ENCODE measurements at places on chromosomes 6 and 20. TPM values are rescaled to one million over a fixed set of nuclear protein-coding genes. Genes with fewer than 3 reads are reported as not detected.

The RAET1L gene
- not detected for total RNA-seq

DNA sequence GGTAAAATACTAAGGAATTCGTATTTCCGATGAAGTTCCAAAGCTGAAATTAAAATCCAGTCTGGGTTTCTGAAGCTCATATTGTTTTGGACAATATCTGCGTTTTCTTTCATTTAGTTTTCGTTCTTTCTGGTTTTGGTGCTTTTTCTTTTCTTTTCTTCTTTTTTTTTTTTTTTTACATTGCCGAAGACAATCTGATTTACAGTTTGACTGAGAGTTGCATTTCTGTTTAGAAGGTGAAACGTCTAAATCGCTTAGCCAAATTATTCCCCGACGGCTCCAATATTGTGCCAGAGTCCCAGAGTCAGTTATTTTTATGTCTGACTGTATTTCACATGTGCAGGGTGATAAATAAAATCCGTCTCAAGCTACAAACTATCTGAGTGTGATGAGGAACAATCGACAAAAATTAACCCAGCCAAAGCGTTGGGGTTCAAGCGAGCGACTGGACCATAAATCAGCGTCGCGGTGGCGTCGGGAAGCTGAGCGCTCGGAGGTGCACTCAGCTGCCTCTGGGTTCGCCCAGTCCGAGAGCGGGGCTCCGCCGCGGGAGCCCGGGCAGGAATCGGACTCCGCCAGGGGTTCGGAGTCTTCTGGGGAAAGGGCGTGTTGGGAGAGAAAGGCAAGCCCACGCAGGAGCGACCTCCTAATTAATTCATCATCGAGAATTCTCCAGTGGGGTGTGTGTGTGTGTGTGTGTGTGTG lies 8.2 kb upstream of the TBX18 start:
- DNase-seq: no peak
- H3K36me3 ChIP-seq: no peaks in the 10 kb centered on the region
- H3K27ac ChIP-seq: no peak overlapping the region
- no peak overlapping the region for H3K4me3 ChIP-seq

- no peaks in the 10 kb centered on the region for H3K27me3 ChIP-seq
- no peak for DNase-seq
- peaks cover 40% of the 10 kb centered on the region for H3K4me1 ChIP-seq
- H3K36me3 ChIP-seq: peaks cover 6% of the 10 kb centered on the region
- no peak overlapping the region for H3K27ac ChIP-seq
- H3K4me3 ChIP-seq: no peak overlapping the region
Measured at GRCh38 chr6:168322966-168323365, 3.4 kb upstream of the DACT2 start.

The C20orf144 gene
- 0.27 TPM for total RNA-seq

- no peak for DNase-seq
- no peak overlapping the region for H3K4me3 ChIP-seq
- no peaks in the 10 kb centered on the region for H3K27me3 ChIP-seq
Measured at GRCh38 chr6:112575309-112575834, 228.2 kb downstream of the RFPL4B start.

The AIF1 gene
- total RNA-seq: 1.7 TPM

The SLC16A10 gene
- total RNA-seq: 8.1 TPM

GRCh38 chr20:32441638-32442037 lies 83.5 kb downstream of the ASXL1 start:
- no peak for DNase-seq
- peak overlapping the region; percentile 84 for H3K27ac ChIP-seq
- peaks cover 39% of the 10 kb centered on the region for H3K36me3 ChIP-seq
- peaks cover 13% of the 10 kb centered on the region for H3K4me1 ChIP-seq
- H3K27me3 ChIP-seq: no peaks in the 10 kb centered on the region
- no peak overlapping the region for H3K4me3 ChIP-seq

The PLEKHG1 gene
- total RNA-seq: 42.2 TPM

GRCh38 chr6:156905801-156906200 lies 128.6 kb downstream of the ARID1B start:
- H3K27me3 ChIP-seq: no peaks in the 10 kb centered on the region
- H3K4me3 ChIP-seq: no peak overlapping the region
- H3K36me3 ChIP-seq: peaks cover 6% of the 10 kb centered on the region

DNA sequence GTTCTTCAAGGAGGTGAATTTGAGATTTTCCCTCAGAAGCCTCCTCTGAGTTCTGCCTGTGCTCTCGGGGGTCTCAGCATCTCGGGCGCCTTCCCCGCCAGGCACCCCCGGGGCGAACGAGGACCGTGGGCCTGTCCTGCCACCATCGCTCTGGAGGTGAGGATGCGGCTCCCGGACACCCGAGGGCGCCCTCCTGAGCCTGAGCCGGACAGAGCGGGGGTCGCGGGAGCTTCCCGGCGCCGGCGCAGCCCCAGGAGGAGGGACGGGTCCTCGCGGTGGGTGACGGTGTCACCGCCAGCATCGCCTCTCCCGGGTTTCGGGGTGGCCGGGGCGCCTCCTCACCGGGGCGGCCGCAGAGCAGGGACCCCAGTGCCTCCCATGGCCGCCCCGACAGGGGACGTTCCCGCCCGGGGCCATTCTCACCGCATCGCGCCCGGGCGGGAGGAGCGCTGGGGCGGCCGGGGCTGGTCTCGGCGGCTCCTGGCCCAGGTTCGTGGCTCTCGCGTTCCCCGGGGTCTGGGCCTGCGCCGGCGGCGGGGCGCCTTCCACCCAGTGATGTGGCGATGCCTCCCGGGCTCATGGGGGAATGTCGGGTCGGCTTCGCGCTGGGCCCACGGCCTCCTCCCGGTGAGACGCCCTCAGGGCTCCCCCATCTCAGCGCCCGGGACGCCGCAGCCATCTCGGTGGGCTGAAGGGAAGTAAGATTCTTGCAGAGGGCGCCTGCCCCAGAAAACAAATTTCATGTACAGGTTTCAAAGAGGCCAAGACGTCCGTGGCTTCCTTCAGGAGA lies 210.5 kb downstream of the ERMARD start:
- H3K36me3 ChIP-seq: peaks cover 7% of the 10 kb centered on the region
- peaks cover 12% of the 10 kb centered on the region for H3K27me3 ChIP-seq
- no peak overlapping the region for H3K27ac ChIP-seq
- H3K4me3 ChIP-seq: peak overlapping the region; percentile 61

The ULBP2 gene
- not detected for total RNA-seq

DNA sequence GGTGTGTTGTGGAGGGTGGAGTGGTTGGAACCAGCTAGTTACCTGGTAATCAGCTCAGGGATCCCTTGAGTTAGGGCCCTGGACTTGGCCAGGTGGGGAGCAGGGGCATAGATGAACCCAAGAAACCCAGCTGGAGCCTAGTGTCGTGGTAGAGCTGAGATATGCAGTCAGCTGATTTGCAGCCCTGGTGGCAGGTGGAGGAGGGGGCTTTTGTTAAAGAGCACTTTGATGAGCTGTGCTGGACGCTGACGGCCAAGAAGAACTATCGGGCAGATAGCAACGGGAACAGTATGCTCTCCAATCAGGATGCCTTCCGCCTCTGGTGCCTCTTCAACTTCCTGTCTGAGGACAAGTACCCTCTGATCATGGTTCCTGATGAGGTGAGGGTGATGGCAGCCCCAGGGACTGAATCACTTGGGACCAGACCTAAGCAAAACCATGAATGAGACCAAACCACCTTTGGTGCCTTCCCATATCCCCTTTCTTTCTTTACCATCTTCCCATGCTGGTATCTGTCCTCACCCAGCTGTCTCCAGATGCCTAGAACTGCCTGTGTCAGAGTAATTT lies 12.7 kb downstream of the DEF6 start:
- no peaks in the 10 kb centered on the region for H3K36me3 ChIP-seq
- H3K27me3 ChIP-seq: peaks cover 14% of the 10 kb centered on the region
- H3K27ac ChIP-seq: no peak overlapping the region

- H3K27ac ChIP-seq: no peak overlapping the region
- peaks cover 17% of the 10 kb centered on the region for H3K4me1 ChIP-seq
- DNase-seq: no peak
- H3K27me3 ChIP-seq: no peaks in the 10 kb centered on the region
- H3K4me3 ChIP-seq: no peak overlapping the region
Measured at GRCh38 chr6:112477125-112477524, 130.0 kb downstream of the RFPL4B start.

GRCh38 chr6:67630146-67630545 lies 1004.9 kb upstream of the ADGRB3 start:
- no peaks in the 10 kb centered on the region for H3K36me3 ChIP-seq
- H3K27me3 ChIP-seq: no peaks in the 10 kb centered on the region
- peaks cover 4% of the 10 kb centered on the region for H3K4me1 ChIP-seq
- no peak overlapping the region for H3K27ac ChIP-seq
- H3K4me3 ChIP-seq: no peak overlapping the region

The BANF2 gene
- not detected for total RNA-seq

DNA sequence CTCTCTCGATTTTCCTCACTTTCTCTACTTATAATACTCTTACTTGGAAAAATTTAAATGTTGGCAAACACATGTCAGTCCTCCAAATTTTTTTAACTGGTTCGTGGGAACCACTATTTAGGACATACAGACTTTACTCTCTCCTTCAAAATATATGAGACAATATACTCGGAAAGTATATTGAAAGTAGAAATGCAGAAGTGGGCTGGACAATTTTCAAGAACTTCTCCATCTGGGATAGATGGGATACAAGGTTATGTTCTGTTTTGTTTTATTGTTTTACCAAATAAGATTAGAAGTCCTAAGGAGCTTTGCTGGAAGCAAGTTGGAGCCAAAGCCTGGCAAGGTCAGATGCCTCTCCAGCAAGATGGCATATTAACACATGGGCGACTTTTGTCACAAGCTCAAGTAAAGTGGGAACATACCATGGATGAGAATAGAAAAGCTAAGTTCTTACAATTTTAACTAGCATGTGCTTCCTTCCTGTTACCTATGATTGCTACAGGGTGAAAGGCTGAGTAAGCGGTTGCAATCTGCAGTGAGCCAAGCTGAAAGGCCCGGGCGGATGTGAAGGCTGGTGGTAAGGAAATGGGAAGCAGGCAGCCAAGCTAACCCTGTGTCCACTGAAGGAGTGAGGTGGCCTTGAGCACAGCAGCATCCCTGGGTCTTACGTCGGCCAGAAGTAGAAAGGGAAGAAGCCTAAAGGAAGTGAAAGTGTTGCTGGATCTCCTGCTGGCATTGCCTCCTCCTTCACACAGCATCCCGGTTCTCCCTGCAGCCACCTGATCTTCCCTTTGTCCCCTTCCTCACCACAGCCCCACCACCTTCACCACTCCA lies 7.1 kb downstream of the MAP3K5 start:
- DNase-seq: no peak
- H3K4me3 ChIP-seq: no peak overlapping the region
- peaks cover 38% of the 10 kb centered on the region for H3K27me3 ChIP-seq
- no peaks in the 10 kb centered on the region for H3K4me1 ChIP-seq

DNA sequence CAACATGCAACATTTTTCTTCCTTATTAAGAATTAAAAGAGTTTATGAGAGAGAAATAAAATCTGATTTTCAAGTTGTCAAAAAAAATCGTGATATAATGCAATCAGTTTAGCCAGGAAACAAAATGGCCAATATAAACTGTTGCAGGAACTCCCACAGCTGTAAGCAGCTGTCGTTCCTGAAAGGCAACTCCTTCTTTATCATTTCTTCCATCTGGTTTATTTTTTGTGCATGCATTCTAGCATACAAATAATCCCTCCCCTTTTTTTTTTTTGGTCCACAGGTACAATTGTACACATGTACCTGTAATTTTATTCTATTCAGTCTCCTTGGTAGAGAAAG lies 19.7 kb downstream of the TRAF3IP2 start:
- no peaks in the 10 kb centered on the region for H3K27me3 ChIP-seq
- no peak for DNase-seq
- no peak overlapping the region for H3K27ac ChIP-seq
- peaks cover 15% of the 10 kb centered on the region for H3K4me1 ChIP-seq
- H3K36me3 ChIP-seq: peaks cover 9% of the 10 kb centered on the region
- H3K4me3 ChIP-seq: no peak overlapping the region

- H3K4me3 ChIP-seq: no peak overlapping the region
- no peaks in the 10 kb centered on the region for H3K36me3 ChIP-seq
- H3K27ac ChIP-seq: no peak overlapping the region
- no peak for DNase-seq
- H3K27me3 ChIP-seq: no peaks in the 10 kb centered on the region
Measured at GRCh38 chr6:128757961-128758360, 125.0 kb upstream of the LAMA2 start.

DNA sequence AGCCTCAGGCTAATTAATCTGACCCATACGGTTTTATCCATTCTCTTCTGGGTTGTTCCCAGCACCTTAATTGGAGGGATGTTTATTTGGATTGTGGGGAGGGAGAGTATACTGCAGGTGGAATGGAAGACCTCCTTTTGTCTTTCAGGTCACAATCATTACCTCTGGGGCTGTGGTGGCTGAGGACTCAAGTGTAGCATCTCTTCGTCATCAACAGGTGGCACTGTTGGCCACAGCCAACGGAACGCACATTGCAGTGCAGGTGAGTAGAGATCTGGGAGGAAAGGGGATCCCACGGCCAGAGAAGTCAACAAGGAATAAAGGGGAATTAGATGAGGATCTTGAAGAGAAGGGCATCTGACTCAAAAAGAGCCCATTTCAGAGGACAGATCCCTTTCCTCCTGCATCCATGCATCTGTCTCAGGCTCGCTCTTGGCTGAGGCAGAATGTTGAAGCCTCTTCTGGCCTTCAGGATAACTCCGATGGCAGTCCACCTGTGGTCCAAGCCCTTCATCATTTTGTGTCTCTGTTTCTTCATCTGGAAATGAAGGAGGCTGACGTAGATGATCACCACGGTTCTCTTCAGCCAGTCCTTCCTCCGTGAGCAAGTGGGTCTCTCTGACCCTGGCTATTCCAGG lies 3.2 kb upstream of the DEF6 start:
- H3K4me1 ChIP-seq: peaks cover 2% of the 10 kb centered on the region
- peaks cover 11% of the 10 kb centered on the region for H3K36me3 ChIP-seq
- no peak overlapping the region for H3K27ac ChIP-seq
- peaks cover under 1% of the 10 kb centered on the region for H3K27me3 ChIP-seq
- DNase-seq: peak; percentile 25

The STMND1 gene
- 0.22 TPM for total RNA-seq

The FBXO9 gene
- total RNA-seq: 85.7 TPM

DNA sequence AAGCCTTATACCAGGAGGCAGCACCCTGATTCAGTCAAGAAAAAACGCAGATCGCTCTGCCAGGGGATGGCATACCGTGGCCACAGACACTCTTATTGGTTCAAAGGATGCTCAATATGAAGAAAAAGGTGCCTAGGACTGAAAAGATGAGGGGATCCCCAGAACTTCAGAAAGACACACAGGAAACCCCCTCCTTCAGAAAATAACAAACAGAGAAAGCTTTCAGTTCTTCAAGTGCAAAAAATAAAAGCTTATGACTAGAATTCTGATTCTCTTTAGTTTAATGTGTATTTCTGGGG lies 17.7 kb upstream of the MYB start:
- no peak overlapping the region for H3K4me3 ChIP-seq
- peaks cover 23% of the 10 kb centered on the region for H3K27me3 ChIP-seq
- H3K36me3 ChIP-seq: no peaks in the 10 kb centered on the region

DNA sequence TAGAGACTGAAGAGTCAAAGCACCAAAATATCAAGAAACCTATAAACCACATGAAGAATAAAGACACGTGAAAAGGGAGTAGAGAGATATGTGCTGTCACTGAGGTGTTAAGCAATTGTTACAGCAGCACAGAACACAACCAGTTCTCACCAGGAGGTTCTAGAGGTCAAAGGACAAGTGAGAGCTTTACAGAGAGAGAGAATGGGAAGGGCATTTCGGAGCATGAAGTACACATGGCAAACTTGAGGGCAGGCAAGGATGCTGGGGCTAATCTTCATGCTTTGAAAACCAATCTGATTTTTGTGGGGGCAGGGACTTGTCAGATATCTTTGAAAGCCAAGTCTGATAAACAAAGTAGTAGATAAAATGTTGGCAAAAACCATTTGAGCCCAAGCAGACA lies 142.3 kb upstream of the NRSN1 start:
- no peaks in the 10 kb centered on the region for H3K36me3 ChIP-seq
- peaks cover 3% of the 10 kb centered on the region for H3K4me1 ChIP-seq
- H3K27me3 ChIP-seq: no peaks in the 10 kb centered on the region
- no peak for DNase-seq

The SLC17A4 gene
- total RNA-seq: 3.6 TPM
